ENCODE measurements at places on chromosomes 4 and X.

DNA sequence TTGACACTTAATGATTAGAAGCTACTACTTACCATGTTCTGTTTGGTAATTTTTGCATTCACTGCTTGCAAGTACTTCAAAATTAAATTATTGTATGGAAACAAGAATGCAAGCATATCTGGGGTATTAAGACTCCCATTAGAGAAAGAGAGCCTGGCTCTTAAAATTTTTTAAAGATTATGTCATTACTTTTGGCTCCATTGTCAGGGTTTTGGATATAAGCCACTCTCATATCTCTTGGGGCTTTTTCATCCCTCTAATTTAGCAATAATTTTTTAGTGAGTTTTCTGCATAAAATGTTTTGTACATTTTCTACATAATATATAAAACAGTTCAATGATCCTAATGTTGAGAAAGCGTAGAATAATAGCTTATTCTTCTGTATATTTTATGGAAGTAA is 49.4 kb downstream of the SLC9A6 start:
- no peak for DNase-seq

GRCh38 chr4:80005863-80006262 is 67.2 kb downstream of the ANTXR2 start:
- no peak for DNase-seq

DNA sequence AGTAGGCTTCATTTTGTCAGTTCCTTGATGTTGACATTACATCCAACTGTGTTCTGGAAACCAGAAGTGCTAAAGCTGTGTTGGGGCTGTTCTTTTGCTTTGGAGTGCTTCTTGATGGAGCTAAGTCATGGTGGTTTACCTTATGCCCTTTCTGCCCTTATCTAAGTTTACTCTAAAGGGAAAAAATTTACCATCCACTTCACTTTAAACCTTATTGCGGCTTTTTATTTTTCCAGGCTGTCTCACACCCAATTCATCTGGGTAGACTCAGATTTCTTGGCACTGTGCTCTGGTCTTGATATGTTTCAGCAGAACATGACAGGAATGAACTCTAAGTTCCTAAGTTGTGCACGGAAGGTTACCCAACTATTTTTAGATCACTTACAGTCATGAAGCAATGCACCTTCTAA is 104.7 kb upstream of the TTC29 start:
- DNase-seq, result no peak

DNA sequence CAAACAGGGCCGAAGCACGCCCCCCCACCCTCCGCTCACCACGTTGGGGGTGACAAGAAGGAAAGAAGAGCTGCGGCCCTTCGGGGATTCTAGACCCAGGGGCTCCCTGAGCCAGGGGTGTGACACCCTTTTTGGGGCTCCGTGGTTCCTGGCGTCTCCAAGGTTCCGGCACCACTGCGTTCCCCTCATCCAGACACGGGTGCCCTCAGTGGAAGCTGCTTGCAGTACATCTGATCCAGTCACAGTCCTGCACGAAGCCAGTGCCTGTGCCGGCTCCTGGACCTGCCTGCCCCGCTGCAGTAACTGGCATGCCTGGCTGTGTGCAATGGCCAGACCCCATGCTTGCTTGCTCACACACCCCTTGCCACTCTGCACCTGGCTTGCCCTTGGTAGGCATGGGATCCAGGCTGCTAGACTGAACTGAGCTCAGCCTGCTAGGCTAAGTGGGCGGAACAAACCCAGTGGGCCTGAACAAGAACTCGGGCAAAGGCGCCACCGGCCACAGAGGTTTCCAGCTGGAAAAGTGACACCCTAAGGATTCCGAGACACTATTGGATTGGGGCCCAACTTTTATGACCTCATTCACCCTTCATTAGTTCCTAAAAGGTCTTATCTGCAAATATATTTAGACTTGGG is 420.4 kb upstream of the AGA start:
- no peak for DNase-seq

DNA sequence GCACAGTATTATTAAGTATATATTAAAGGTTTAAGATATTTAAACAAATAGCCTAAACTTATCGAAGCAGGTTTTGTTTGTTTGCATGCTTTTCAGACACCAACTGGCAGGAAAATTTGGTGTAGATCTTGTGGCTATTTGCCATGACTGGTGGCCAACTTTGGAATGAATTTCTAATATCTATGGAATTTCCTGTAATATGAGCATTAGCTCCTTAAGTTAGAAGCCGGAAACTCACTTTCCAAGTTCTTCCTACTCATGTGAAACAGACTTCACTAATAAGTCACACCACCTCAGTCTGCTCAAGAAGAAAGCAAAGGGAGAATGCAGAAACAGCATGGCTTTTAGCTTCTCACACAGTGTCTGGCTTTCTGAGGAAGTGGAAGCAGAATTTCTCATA is 563.9 kb downstream of the GRXCR1 start:
- no peak for DNase-seq

DNA sequence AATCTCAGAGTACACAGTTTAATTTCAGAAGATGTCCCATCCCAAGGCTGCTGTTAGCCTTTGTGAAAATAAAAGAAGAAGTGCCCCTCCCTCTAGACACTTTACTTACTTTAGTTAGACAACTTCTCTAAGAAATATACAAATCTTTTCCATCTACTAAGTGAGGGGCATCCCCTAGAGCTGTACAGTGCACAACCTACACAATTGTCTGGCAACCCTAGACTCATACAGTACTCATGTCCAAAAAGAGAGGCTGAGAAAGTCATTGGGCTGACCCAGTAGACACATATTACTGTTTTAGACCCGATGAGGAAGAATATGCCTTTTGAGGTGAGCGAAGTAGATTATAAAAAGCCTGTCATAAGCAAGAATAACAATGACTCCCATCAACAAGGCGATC is 297.6 kb downstream of the IDS start:
- DNase-seq, result no peak

DNA sequence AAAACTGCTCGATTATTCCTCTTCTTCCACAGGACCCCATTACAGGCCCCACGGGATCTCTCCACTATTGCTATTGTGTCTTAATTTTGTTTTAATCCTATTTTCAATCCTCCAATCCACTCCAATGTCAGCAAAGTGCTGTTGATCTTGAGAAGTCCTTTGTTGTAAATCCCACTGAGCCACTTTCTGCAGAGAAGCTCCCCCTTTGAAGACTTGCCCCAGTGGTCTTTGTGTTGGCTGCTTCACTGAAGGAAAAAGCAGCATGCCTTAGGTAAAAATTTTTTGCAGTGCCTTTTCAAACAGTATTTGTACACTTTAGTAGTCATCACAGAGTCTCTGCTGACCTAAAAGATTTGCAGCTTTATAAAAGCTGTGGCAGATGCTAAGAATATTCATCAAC is 252.0 kb upstream of the SLC7A11 start:
- DNase-seq, result no peak

DNA sequence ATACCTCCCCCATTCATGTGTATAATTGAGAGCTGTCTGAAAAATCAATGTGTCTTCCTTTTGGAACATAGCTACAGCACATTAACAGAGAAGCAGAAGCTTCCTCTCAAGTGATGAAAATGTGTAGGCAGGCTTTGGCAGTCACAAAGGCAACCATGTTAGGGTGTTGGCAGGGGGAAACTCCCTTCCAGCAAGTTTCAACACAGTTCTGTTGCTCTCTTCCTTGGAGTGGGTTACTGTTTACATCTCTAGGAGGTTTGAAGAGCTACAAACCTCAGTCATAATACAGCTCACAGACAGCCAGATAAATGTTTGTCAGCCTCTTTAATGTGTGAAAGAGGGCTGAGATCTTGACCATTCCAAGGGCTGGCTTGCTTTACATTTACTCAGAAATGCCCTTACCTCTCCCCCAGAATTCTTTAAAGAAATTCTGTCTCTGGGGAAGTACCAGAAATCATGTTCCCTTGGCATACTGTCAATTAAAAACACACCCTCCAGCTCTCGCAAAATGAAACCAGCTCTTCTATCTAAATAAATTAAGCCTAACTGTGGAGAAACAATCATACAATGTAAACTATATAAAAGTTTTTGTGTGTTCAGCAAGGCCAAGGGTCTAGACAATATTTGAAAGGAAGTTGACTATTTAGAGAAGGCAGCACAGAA is 18.9 kb downstream of the ZBTB33 start:
- DNase-seq, result no peak

DNA sequence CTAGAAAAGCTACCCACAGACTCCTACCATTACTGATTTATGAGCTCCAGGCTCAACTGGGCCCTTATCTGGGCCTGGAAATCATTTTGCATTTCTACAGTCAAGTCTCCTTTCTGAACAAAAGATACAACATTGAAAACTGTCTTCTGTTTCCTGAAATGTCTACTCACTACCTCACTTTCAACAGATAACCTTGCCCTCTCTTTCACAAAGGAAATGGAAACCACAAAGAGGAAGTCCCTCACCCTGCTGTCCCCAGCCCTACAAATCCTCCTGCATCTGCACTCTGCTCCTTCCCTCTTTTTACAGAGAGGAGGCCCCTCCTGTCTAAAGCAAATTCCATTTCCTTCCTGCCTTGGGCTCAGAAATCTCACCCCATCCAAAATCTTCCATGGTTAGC is 24.8 kb upstream of the CYBB start:
- DNase-seq, result no peak

- DNase-seq, result no peak
Observed at GRCh38 chr4:15006416-15007024, 4.2 kb downstream of the CPEB2 start.

GRCh38 chr4:118801895-118802575 is 33.9 kb downstream of the SEC24D start:
- DNase-seq, result no peak

DNA sequence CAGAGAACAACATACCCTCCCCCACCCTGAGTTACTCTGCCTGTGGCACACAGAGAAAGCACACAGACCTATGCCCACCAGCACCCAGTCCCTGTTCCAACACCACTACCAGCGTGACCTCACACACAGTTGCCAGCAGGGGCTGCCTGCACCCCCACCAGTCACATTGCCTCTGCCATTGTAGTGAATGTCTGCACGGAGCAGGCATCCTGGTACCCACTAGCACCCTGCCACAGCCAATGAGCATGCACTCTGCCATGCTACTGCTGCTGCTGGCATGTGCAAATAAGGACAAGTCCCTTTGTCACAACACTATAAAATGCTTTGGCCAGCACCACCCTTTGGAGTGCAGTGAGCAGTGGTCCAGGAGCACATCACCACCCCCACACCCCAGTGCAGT is 47.1 kb downstream of the DACH2 start:
- no peak for DNase-seq

DNA sequence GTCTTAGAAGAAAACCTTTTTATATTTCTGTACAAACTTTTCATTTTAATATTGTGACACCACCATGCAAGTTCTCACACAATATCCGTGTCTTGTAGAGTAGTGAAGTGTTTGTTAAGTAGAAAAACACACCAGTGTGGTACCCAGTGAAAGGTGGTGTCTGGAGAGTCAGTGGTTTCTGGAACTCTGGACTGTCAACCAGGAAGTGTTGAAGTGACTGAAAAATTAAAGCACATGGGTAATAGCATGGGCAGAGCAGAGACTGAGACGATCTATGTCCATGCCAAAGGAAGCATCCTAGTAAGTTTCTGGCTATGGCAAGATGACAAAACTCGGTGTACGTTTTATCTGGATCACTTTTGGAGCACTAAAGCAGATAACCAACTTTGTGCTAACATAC is 22.2 kb downstream of the RAB9A start:
- DNase-seq, result no peak

DNA sequence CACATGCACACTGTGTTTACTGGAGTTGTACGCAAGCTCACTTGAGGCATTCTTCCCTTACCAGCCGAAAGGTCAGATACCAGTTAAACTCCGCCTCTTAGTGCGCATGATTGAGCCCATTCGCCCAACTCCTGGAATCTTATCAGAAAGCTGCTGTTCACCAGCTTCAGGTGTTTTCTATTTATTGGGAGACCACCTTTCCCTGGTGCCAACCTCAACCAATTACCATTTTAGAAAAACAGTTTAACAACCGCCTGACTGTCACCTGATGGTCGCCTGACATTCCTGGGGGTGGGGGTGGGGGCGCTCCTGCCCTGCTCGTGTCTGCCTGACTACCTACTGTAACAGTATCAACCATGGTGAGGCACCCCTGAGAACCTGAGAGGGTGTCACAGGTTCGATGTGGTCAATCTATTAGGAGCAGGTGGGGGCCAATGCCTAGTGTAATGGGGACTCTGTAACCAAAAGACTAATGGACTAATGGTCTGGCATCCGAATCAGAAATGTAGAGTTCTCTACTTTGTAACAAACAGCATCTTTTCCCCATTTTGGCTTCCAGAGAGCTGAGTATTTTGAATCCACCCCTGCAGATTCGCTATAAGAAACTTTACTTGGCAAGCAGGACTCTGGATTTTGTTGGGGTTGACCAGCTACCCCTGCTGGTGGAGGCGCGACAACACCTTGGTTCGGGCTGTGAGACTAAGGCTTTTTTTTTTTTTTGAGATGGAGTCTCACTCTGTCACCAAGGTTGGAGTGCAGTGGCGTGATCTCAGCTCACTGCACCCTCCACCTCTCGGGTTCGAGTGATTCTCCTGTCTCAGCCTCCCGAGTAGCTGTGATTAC is 58.2 kb upstream of the ZNF157 start:
- peak; percentile 37 for DNase-seq

GRCh38 chr4:20520901-20521300 is 179.4 kb upstream of the PACRGL start:
- DNase-seq, result no peak

DNA sequence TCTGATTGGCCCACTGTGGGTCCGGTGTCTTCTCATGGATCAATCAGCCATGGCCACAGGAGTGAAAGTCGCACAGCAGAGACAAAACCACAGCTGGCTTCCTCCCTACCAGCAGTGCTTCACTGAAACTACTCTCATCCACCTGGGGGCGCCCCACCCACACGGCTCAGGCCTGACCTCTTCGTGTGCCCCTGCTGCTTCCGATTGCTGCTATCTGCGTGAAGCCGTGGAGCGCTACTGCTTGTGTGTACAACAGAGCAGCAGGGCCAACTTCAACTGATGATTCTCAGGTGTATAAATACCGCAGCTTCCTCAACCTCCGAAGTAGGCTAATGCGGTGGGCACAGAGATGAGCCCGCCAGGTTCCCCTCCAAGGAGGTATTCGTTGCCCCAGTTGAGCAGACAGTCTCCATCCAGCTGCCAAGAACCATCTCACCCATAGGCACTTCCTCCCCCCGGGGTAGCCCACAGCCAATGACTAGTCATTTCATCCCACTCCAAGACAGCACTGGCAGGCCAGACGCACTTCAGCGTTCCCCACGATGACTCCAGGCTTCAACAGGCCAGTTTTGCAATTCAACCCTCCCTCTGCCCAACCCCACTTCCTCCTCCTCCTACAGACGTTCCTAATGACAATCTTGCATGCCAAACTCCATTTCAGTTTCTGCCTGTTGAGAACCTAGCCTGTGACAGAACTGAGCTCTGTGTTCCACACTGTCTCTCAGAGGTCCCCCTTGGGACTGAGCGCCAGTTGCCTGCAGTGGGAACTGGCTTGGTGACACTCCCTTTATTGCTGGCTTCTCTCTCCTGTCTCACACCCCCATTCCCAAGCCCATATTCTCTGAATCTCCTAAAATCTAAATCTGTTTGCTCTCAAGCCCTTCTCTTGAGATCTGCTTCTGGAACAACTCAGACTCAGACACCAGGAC is 41.3 kb upstream of the ATP6AP2 start:
- peak; percentile 57 for DNase-seq

GRCh38 chr4:36152735-36153134 is 91.6 kb downstream of the ARAP2 start:
- no peak for DNase-seq
